Activated T-cell treated with anti-CD3 and anti-CD28 coated beads for 24 hours (primary cell): ENCODE measurements at places on chromosomes 7 and 10.

DNA sequence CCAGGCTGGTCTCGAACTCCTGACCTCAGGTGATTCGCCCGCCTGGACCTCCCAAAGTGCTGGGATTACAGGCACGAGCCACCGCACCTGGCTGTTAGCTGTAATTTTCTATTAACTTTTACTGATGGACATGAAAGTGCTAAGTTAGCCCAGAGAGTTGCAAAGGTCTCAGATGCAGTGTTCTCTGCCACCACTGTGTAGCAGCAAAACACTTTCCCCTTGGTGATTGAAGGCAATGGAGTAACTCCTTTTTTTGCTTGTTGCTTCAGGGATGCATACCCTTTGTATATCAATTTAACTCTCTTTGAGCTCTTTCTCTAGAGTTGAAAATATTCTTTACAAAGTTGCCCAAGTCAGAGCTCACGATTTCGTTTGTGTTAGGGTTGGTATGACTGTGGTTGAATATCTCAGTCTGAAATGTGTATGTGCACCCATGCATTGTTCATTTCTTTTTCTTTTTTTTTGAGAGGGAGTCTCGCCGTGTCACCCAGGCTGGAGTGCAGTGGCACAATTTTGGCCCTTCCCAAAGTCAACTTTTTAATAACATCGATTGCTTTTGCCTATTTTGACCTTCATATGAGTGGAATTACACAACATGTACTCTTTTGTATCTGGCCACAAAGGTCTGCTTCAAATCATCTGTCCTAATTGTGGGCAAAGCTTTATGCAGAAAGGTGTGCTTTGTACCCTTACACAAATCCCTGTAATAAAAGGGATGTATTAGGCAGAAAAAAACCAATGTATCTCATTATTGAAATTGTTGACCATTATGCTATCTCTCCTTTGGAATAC lies 52.6 kb downstream of the GTF2I start:
- no peak for DNase-seq

GRCh38 chr7:138625084-138625848 lies 75.9 kb downstream of the SVOPL start:
- DNase-seq: no peak

DNA sequence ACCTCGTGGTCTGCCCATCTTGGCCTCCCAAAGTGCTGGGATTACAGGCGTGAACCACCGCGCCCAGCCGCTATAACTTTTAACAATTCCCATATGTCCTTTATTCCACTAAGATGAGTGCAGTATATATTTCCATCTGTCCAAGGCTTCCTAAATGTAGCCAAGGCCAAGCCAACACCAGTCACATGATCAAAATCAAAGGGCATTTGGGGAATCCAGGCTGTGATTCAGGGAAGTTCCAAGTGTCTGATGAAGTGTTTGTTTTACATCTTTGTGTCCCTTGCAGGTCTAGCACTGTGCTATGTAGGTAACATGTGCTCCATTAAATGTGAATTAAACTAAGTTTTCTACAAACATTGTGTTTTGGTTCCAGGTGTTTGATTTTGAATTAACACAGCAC lies 20.8 kb downstream of the AKR1E2 start:
- DNase-seq: no peak

DNA sequence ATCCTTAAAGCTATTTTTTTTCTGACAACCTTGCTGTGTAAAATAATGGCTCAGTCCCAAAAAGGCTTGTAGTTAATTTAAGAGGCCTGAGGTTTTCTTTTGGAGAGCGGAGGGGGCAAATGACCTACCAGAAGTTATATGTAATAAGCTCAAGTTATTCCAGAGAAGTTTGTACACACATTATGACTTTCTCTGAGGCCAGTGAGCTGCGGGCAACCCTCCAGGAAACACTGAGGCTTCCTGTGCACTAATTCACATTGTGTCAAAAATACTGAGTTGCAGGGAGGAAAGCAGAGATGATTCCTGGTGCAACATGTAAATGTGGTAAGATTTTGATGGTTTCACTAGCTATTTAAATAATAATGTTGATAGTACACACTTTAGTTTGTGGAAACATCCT lies 188.6 kb downstream of the DIP2C start:
- DNase-seq: no peak

DNA sequence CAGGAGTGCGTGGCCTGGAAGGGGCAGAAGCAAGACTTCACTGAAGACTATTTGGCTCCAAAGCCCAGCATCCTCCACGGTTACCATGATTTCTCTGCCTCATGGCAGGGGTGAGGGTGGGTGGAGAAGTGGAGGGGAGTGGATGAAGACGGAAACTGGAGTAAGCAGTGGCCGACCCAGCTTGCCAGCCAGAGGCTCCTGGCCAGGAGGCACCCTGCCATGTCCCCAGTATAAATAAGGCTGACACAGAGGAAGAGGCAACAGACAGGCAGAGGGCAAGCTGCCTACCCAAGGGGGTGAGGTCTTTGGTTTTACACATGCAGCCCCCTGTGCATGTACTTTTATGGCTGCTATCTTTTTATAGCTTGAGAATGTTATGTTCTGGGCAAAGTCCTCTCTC lies 102.6 kb upstream of the TBX20 start:
- DNase-seq: no peak

GRCh38 chr7:31027161-31027965 lies 24.7 kb upstream of the ADCYAP1R1 start:
- no peak for DNase-seq

DNA sequence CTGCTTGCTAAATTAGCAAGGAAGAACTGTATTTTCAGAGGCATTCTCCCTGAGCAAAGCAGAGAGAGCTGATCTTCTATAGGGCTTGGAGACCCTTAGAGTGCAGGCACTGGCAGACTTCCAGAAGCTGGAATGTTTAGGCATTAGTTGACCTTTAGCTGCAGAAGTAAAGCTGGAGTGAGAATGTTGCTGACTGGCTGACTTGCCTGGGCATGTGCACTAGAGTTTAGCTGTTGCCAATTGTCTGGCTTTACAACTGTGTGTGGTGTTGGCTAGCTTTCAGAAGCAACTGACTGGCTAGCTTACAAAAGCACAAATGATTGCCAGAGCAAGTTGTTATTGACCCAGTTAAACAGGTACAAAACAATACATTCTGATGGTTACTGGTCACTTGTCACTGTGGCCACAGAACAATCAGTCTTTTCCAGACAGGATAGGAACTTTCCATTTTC lies 25.1 kb downstream of the FAM13C start:
- no peak for DNase-seq

DNA sequence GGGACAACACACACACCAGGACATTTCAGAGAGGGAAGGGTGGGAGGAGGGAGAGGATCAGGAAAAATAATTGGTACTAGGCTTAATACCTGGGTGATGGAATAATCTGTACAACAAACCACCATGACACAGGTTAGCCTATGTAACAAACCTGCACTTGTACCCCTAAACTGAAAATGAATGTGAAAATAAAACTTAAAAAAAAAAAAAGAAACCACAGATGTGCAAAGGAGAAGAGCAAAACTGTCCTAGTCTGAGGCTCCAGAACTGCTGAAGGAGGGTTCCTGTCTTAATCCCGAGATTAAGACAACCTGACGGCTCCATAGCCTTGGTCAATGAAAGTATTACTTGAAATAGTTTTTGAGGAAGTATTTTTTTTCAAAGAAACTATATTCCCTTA lies 423.0 kb downstream of the NEBL start:
- no peak for DNase-seq

DNA sequence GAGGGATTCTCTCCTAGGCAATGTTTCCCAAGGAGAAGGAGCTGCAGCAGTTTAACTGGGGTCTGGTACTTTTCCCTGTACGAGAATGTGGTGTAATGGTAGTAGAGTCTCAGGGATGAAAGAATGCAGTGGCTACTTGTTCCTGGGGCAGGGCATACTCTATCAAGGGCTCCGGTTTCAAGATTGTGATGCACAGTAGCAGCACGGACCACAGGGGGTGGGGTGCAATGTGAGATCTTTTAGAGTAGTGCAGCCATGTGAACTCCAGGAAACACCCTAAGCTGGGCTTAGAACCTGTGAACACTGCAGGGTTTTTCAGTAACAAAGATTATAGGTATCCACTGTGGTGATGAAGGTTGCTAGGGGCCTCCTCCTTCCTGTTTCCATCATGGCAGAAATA lies 903.9 kb downstream of the NRG3 start:
- no peak for DNase-seq

GRCh38 chr10:11354823-11355222 lies 256.6 kb downstream of the USP6NL start:
- no peak for DNase-seq

- DNase-seq: no peak
Observed at GRCh38 chr7:157722137-157723060, 385.6 kb downstream of the DNAJB6 start.

DNA sequence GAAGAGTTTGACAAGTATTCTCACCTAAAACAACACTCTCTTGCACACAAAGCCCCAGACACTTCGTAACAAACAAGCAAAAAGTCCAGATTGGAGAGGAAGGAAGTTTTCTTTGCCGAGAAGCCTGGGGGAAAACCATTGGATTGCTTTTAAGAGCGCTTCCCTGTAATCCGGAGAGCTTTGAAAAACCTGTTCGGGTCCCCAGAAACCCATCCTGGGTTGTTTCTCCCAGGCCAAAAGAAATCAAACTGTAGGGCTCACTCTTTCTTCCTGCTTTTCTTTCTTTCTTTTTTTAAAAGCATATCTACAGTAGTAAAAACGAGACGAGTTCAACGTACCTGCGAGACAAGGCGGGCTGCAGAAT lies 655 bp downstream of the SP8 start:
- no peak for DNase-seq

DNA sequence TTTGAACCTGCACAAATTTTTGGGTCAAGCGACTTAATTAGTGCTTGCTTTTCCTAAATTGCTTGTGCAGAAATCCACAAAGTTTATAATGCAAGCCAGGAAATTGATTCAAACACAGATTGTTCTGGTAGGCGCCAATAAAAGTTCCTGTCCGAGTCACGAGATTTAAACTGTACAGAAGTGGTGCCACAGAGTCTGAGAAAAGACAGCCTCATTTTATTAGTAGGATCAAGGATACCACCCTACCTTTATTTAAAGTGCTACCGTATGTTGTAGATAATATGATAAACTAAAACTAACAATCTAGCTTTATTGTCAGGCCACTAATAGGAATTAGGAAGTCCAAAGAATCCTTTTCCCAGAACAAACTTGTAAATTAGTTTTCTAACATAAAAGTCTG lies 696.7 kb downstream of the TNS3 start:
- DNase-seq: no peak
